ENCODE measurements at places on chromosomes 3 and 15.
A peak's percentile ranks its signal among the peaks of the same experiment; 100 is the strongest.

DNA sequence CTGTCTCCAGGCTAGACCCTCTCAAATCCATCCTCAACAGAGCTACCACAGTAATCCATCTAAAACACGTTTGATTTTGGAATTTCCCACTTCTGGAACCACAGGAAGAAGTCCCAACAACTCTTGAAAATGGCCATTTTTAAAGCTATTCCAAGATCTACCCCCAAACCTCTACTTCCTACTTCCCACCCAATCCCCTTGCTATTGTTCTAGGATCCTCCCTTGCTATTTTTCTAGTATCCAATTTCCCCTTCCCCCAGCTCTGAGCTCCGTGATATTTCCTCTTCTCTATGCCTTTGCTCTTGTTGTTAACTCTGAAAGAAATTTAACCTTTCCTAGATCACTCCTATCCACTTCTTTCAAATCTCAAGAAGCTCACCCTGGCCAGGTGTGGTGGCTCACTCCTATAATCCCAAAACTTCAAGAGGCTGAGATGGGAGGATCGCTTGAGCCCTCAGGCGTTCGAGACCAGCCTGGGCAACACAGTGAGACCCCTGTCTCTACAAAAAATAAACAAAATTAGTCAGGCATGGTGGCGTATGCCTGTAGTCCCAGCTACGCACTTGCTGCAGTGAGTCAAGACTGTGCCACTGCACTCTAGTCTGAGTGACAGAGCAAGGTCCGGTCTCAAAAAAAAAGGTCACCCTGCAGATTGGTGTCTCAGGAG, 13.0 kb downstream of the UACA start:
- DNase-seq: no peak

- no peak for DNase-seq
Observed at GRCh38 chr3:88019024-88019423, 39.8 kb downstream of the CGGBP1 start.

GRCh38 chr15:90037961-90038631, 37.0 kb downstream of the ZNF710 start:
- peak; percentile 76 for DNase-seq

GRCh38 chr3:150308481-150309256, 99.4 kb upstream of the TSC22D2 start:
- no peak for DNase-seq

Data from activated effector memory CD4-positive, alpha-beta T cell treated with anti-CD3 and anti-CD28 coated beads, Interleukin-2, amount 50 U/mL, for 16 hours (primary cell).